HS-5 (cell line): ENCODE measurements at places on chromosomes 7 and 10.

DNA sequence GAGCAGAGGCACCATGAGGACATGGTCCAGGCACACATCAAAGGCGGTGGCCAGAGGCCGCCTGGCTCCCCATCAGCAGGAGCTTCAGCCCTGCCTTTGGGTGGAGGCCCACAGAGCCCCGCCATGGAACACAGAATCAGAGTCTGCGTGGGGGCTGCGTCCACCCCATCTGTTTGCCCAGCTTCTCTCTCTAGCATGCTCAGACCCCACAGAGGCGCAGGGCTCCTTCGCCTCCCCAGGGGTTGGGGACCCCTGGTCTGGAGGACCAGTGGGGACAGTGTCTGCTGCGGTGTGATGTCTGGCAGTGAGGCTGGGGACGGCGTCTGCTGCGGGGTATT, 321.9 kb downstream of the PTPRN2 start:
- DNase-seq, result no peak

DNA sequence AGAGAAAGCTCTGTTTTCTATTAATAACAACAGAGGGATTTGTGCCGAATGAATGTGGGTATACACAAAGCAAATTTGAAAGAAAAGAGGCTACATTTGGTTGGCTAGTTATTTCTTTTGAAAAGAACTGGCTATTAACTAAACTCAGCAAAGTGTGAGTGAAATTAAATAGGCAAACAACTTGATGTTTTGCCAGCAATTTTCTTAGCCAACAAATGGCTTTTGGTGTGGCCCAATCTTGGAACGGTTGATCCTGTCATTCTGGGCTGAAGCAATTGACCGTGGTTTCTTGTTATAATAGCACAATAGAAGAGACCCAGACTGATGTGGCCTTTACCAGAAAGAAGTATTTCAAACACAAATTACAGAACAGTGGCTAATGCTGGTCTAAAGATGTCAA, 898.6 kb downstream of the KCNMA1 start:
- no peak for DNase-seq

- no peak for DNase-seq
These were observed 30.7 kb downstream of the ANKIB1 start for GRCh38 chr7:92276460-92276864.

DNA sequence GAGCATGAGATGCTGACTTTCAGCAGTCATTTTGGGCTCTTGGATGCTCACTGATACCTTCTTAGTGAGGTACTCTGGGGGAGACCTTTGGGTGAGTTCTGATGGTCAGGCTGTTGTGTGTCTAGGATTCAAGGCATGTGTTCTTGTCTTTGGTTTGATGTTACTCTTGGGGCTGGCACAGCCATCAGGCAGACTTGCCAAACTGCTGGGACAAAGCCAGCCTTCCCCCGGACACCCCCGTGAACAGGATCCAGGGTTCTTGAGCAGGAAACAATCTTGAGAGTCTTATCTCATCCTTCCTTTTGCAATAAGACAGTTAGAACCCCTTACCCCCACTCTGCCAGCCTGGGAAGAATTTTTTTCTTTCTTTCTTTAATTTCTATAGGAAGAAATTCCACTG, 42.2 kb downstream of the SUFU start:
- no peak for DNase-seq

DNA sequence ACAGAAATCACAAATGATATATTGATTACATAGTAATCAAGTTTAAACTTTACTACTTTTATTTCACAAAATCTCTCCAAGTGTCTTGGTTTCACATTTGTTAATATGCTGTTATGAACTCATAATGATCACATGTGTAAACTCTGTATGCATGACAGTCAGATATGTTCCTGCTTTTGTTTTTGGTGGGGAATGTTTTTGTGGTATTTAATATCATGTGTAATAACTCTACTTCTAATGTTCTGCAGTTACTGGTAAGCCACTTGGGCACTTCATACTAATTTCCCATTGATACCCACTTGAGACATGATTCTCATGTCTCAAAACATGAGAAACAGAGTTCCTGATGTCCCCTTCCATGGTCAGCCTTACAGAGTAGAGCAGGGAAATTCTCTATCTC, 109.1 kb upstream of the INHBA start:
- DNase-seq, result no peak

- peak; percentile 73 for DNase-seq
These were observed 32.8 kb downstream of the SLC16A12 start for GRCh38 chr10:89502549-89502948.

GRCh38 chr10:27158421-27158820, 3.3 kb downstream of the MASTL start:
- DNase-seq, result no peak
